ENCODE measurements at places on chromosomes 6 and 20.

- DNase-seq, result no peak
Observed at GRCh38 chr6:157430834-157431233, 49.8 kb downstream of the ZDHHC14 start.

GRCh38 chr6:167764713-167765479, 61.8 kb upstream of the AFDN start:
- DNase-seq, result no peak

DNA sequence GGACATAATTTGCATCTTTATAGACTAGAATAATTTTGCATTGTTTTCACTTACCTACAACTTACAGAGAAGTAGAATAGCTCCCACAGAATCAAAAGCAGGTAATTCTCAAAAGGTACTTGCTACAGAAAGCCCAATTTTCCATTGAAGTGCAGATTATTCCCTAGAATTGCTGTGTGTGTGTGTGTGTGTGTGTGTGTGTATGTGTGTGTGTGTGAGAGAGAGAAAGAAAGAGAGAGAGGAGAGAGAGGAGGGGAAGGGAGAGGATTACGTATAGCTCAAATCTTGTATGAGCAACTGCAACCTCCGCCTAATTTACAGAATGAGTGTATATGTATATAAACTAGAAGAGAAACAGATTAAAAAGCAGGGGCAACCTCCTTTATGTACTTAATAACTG, 68.0 kb downstream of the DOK5 start:
- DNase-seq, result no peak

- DNase-seq, result no peak
Observed at GRCh38 chr6:18515767-18516166, 128.6 kb downstream of the RNF144B start.

DNA sequence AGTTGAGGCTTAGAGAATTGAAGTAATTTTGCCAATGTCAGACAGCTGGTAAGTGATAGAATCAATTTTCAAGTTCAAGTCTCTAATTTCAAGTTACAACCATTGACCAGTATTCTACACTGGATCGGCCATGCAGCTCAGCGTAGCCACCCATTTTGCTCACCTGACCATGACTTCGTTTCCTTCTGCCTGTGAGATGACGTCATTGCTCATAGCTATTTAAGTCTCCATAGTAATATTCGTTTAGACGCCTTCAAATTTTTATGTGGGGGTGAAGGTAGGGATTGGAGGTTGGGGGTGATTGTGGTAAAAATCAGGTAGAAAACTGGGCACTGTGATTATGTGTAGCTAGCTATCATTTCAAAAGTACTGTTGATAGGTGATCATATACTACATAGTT, 5.6 kb upstream of the HTR1B start:
- DNase-seq, result no peak

DNA sequence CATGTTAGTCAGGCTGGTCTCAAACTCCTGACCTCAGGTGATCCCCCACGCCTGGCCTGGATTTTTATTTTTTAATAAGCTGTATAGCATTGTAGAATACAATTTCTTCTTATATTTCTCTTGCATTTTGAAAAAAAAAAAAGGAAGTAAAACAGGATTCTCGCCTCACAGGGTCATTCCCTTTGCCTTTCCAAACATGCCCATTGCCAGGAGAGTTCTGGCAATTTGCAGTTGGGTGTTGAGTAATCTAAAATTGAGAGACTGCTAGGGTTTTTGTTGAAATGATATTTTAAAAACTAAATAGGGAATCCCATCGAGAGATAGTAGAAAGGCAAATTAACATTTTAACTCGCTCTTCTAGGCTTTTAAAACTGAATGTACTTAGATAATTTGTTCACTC, 196.1 kb downstream of the JARID2 start:
- DNase-seq, result no peak

DNA sequence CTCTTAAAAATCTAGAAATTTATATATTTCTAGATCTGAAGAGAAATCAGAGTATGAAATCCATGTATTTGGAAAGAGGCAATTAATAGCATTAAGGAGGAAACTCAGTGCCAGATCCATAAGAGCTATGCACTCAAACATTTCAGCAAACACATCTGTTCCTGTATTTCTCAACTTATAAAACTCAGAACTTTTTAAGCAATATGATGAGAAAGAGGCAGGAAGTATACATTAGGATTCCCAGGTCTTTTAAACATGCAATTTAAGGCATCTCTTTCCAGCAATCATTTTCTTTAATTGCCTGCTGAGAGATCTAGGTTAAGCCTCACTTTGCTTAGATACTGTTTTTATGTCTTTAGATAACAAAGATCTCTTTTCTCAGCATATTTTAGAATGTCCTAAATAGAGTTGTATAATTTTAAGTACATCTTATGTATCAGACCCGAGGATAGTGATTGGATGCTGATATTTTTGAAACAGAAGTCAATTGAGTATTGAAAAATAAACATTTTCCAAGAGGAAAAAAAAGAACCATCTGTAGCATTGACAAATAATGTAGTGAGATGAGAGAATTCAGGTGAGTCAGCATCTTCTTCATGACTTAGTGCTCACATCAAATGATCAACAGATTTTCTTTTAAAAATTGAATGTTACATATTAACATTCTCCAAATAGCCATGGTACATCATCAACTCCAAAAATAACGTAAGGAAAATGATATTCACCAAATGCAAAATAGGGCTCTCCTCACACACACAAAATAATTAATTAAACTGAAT, 461.4 kb upstream of the NOX3 start:
- DNase-seq, result no peak

DNA sequence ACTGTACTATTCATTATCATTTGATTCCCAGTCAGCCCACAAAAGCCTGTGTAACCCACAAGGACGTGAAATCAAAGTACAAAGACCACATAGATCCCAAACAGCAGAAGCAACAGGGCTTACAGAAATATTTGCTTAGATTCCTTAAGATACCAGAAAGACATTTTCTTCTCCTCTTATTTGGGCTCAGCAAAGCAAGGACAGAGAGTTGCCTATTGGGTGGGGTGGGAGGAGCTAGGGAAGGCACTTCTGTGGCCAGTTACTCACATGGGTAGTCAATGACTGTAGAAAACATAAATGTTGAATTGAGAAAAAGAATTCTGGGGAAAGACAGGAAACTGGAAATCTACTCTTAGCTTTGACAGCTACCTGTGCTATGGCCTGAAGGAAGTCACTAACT, 19.8 kb downstream of the PDE7B start:
- no peak for DNase-seq

GRCh38 chr20:59154317-59155013, 9.2 kb upstream of the ZNF831 start:
- no peak for DNase-seq

- DNase-seq, result no peak
Observed at GRCh38 chr20:63652192-63652980, 838 bp downstream of the STMN3 start.
